Neural progenitor cell (in vitro differentiated cells): ENCODE measurements at places on chromosomes 11 and 22.

GRCh38 chr11:17504330-17505107 lies 27.9 kb upstream of the ABCC8 start:
- peak; percentile 93 for DNase-seq
- no peak overlapping the region for H3K27ac ChIP-seq
- H3K4me3 ChIP-seq, result no peak overlapping the region
- no peaks in the 10 kb centered on the region for H3K27me3 ChIP-seq
- H3K36me3 ChIP-seq, result no peaks in the 10 kb centered on the region

DNA sequence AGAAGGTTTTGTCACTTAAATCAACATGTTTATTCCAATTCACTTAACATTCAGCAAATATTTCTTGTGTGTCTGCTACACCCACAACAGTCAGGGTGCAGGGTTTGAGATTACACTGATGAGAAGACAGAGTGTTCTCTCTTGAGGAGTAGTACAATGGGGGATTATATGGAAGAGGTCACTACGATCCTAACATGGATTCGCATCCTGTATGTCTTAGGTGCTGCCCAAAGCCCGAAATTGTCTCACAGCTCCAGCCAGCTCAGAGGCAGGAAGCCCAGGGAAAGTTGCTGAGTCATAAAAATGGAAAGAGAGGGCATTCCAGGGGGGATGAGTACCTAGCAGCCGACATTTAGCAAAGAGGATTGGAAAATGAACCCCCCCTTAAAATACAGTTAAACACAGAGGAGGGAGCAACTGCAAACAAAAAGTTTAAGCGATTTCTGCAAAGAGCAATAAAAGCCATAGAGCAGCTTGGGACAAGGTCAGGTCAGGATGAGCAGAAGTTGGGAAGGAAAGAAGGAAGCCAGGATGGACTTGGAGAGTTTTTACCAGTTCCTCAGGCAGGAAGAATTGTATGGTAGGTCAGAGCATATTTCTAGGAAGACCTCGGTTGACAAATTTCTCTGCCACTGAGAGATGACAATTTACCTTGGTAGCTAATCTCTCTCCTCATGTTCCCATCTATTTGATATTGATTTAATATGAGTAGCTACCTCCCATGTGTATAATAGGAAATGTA lies 49.5 kb downstream of the IGLL5 start:
- H3K36me3 ChIP-seq, result no peaks in the 10 kb centered on the region
- no peak overlapping the region for H3K4me3 ChIP-seq
- H3K27ac ChIP-seq, result no peak overlapping the region
- no peaks in the 10 kb centered on the region for H3K4me1 ChIP-seq
- H3K27me3 ChIP-seq, result peaks cover 52% of the 10 kb centered on the region

GRCh38 chr22:48396091-48396784 lies 1431.4 kb downstream of the BRD1 start:
- no peak overlapping the region for H3K4me3 ChIP-seq
- H3K4me1 ChIP-seq, result peaks cover 5% of the 10 kb centered on the region
- DNase-seq, result no peak
- no peak overlapping the region for H3K27ac ChIP-seq
- no peaks in the 10 kb centered on the region for H3K27me3 ChIP-seq

DNA sequence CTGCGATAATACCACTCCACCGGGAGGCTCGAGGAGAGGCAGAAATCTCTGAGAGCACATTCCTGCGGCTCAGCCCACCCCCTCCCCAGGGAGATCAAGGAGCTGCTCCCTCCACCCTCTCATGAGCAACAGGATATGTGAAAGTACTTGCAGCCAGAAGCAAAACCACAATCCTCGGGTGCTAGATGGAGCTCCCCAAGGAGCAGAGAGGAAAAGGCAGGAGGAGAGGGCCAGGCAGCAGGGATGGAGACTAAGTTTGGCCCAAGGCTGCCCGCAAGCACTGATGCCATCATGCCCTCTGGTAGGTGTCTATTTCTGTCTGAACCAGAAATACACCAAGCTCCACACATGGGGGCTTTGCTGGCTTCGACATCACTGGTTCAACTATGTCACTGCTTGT lies 22.3 kb downstream of the VPS37C start:
- H3K4me1 ChIP-seq, result no peaks in the 10 kb centered on the region
- H3K36me3 ChIP-seq, result no peaks in the 10 kb centered on the region
- H3K27me3 ChIP-seq, result no peaks in the 10 kb centered on the region
- H3K4me3 ChIP-seq, result no peak overlapping the region
- DNase-seq, result no peak

DNA sequence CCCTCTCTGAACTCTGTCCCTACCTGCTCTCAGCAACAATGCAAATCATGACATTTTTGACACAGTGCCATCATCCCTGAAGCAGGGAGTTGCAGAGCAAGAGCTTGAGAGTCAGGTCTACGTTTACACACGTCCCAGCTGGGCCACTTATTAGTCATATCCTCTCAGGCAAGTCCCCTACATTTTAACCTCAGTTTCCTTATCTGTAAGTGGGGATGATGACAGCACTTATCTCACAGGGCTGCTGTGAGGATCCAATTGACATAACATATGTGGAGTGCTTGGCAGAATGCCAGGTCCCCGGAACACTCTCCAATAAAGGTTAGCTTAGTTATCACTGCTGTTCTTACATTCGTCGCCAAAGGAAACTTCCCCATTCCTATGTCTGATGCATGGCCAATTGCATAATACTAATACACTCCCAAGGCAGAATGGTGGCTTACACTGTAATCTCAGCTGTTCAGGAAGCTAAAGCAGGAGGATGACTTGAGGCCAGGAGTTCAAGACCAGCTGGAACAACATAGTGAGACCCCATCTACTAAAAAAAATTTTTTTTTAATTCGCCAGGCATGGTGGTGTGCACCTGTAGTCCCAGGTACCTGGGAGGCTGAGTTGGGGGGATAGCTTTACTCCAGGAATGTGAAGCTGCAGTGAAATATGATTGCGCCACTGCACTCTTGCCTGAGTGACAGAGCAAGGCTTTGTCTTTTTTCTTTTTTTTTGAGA lies 16.6 kb downstream of the ASCC2 start:
- DNase-seq, result no peak
- no peaks in the 10 kb centered on the region for H3K4me1 ChIP-seq
- no peaks in the 10 kb centered on the region for H3K27me3 ChIP-seq
- no peaks in the 10 kb centered on the region for H3K36me3 ChIP-seq
- no peak overlapping the region for H3K27ac ChIP-seq

GRCh38 chr11:62588966-62589637 lies 2.2 kb downstream of the TUT1 start:
- no peak overlapping the region for H3K27ac ChIP-seq
- no peaks in the 10 kb centered on the region for H3K36me3 ChIP-seq
- no peaks in the 10 kb centered on the region for H3K27me3 ChIP-seq
- no peak for DNase-seq

GRCh38 chr11:131932584-131933325 lies 562.3 kb downstream of the NTM start:
- DNase-seq, result no peak
- no peaks in the 10 kb centered on the region for H3K36me3 ChIP-seq
- H3K4me1 ChIP-seq, result peaks cover 3% of the 10 kb centered on the region
- H3K27ac ChIP-seq, result no peak overlapping the region

DNA sequence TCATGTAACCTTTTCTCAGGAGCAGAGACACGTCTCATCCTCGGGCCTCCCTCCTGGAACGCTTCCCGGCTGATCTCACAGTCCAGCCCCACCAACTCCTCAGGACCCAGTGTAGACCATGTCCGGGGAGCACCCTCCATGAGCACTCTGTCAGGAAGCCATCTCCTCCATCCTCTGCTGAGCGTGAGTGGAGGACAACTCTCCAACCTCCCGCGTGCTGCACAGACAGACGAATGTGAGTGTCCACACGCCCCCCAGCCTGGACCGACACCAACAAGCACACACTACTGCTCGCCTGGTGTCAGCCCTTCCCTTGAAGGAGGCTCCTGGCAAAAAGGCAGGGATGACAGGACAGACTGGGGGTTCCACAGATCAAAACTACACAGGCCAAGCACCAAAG lies 86.6 kb downstream of the SHANK2 start:
- H3K4me3 ChIP-seq, result no peak overlapping the region
- H3K4me1 ChIP-seq, result no peaks in the 10 kb centered on the region
- no peaks in the 10 kb centered on the region for H3K27me3 ChIP-seq
- no peaks in the 10 kb centered on the region for H3K36me3 ChIP-seq

DNA sequence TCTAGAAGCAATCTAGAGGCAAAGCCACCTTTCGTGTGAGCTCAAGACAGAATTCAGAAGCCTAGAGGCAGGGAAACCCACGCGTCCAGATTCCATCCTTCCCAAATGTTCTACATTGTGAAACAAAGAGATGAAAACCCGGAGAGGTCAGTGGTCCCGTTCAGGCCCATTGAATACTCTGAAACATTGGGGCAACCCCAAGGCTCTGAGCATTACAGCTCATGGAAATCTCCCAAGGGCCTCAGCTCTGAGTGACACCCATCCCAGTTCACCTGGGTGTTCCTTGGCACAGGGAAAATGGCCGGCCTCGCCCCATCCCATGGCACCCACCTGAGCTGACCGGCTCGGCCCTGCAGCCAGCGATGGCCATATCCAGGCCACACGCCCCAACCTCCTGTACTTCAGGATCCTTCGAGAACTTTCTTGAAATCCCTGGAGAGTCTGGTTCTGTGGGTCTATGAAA lies 128.6 kb upstream of the FGF3 start:
- no peaks in the 10 kb centered on the region for H3K27me3 ChIP-seq
- peaks cover 9% of the 10 kb centered on the region for H3K4me1 ChIP-seq
- no peaks in the 10 kb centered on the region for H3K36me3 ChIP-seq
- no peak for DNase-seq

GRCh38 chr11:61971248-61972111 lies 4.0 kb upstream of the FTH1 start:
- no peak overlapping the region for H3K27ac ChIP-seq
- peaks cover 30% of the 10 kb centered on the region for H3K4me1 ChIP-seq
- peak; percentile 94 for DNase-seq
- H3K27me3 ChIP-seq, result no peaks in the 10 kb centered on the region
- no peak overlapping the region for H3K4me3 ChIP-seq
- H3K36me3 ChIP-seq, result no peaks in the 10 kb centered on the region

DNA sequence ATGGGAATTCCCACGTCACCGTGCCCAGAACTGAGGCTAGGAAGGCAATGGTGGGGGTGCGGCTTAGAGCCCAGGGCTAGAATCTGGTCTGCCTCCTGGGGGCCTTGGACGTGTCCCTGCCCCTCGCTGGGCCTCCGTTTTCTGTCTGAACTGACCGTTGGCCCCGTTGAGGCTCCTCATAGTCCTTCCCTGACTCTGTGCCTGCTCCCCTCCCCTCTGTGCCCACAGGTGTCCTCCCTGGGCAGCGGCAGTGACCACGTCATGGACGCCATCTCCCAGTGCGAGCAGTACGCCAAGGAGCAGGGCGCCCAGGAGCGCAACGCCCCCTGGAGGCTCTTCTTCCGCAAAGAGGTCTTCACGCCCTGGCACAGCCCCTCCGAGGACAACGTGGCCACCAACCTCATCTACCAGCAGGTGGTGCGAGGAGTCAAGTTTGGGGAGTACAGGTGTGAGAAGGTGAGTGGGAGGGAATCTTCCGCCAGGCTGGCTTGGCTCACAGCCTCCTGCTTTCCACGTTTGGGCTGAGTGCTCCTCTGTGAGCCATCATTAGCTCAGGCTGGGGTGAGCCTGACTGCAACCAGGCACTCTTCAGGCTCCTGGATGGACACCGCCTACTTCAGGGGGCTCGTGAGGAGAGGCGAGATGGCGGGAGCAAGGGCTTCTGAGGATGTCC lies 63.9 kb downstream of the MYO7A start:
- no peaks in the 10 kb centered on the region for H3K4me1 ChIP-seq
- no peaks in the 10 kb centered on the region for H3K36me3 ChIP-seq
- peak; percentile 89 for DNase-seq
- no peaks in the 10 kb centered on the region for H3K27me3 ChIP-seq
- no peak overlapping the region for H3K27ac ChIP-seq
- peak overlapping the region; percentile 25 for H3K4me3 ChIP-seq

DNA sequence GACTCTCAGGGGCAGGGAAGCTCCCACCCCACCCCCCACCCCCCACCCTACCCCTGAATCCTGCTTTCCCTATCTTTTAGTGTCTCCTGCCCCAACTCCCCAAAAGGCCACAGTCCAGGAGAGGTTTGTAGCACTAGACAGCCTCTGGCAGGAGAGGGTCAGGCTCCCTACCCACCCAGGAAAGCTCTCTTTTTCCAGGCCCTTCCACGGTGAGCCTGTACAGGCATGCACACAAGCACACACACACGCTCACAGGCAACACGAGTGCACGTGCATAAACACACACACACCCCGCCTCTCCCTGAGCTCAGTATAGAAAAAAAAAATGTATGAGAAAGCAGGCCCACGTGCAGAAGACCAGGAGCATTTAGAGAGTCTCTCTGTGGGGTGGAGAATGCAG lies 414.0 kb downstream of the MN1 start:
- no peaks in the 10 kb centered on the region for H3K27me3 ChIP-seq
- no peak for DNase-seq
- H3K4me3 ChIP-seq, result no peak overlapping the region
- H3K4me1 ChIP-seq, result peaks cover 2% of the 10 kb centered on the region

DNA sequence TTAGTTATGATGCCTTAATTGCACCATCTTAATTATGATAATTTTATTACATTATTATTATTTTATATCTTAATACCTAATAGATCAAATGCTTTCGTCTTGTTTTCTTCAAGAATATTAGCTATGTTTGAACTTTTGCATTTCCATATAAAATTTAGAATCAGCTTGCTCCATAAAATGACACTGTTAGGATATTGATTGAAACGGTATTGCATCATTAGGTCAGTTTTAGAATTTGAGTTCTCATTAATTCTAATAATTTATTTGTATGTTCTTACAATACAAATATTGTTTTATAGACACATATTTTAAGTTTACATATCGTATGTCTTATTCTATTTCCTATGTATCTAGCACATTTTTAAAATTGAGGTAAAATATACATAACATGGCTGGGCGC lies 6.7 kb downstream of the CFAP68 start:
- no peaks in the 10 kb centered on the region for H3K27me3 ChIP-seq
- H3K36me3 ChIP-seq, result no peaks in the 10 kb centered on the region
- no peak overlapping the region for H3K4me3 ChIP-seq

DNA sequence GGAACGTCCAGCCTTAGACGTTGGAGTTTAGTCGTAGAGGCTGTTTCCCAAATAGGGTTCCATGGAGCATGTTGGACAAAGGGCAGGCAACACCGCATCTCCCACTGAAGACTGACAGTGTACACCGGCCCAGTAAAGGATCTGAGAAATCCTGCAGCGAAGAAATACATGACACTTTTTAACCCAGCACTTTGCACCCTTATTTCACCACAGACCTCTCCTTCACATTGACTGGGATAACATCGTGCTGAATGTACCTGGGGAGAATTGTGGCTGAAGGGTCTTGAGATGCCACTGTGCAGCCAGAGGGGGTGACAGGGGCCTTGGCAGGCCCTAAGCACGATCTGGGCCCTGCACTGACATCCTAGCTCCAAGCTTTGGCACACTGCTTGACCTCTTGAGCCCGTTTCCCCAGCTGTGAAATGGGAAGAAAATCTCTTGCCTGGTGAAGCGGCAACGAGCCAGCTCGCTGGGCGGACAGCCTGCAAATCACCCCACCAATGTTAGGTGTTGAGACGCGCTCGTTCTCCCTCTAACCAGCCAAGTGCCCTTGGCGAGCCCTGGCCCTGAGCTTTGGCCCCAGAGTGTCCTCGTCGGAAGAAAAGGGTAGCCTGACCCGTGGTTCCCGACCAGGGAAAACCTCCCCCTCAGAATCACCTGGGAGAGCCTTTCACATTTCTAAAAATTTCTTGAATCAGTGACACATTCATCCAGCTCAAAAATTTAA lies 13.4 kb downstream of the CD5 start:
- H3K27ac ChIP-seq, result no peak overlapping the region
- H3K4me1 ChIP-seq, result peaks cover 4% of the 10 kb centered on the region
- H3K4me3 ChIP-seq, result no peak overlapping the region
- H3K27me3 ChIP-seq, result no peaks in the 10 kb centered on the region
- no peaks in the 10 kb centered on the region for H3K36me3 ChIP-seq

- H3K4me1 ChIP-seq, result no peaks in the 10 kb centered on the region
- no peak for DNase-seq
- no peak overlapping the region for H3K27ac ChIP-seq
- H3K4me3 ChIP-seq, result no peak overlapping the region
- H3K36me3 ChIP-seq, result peaks cover 5% of the 10 kb centered on the region
These were observed 11.2 kb upstream of the PIK3C2A start for GRCh38 chr11:17219016-17219415.
